Heart right ventricle (tissue), 16 donors: ENCODE measurements at places on chromosomes 5 and 9. TPM values are rescaled to one million over a fixed set of nuclear protein-coding genes. Genes with fewer than 3 reads are reported as not detected.

Gene IL5
- not detected for total RNA-seq

Gene OLFML2A
- 34.8 TPM for total RNA-seq

Gene SPINK6
- not detected for total RNA-seq

Gene PHF24
- total RNA-seq: 0.42 TPM

Gene PCYOX1L
- 5.1 TPM for total RNA-seq

Gene ZBED3
- 7.3 TPM for total RNA-seq

Gene CDH18
- not detected for total RNA-seq

Gene ITK
- total RNA-seq: 1.6 TPM

Gene SERF1A
- 1.6 TPM for total RNA-seq

Gene CARD9
- total RNA-seq: 1.1 TPM

Gene PCDHA12
- not detected for total RNA-seq

Gene AFAP1L1
- 46.6 TPM for total RNA-seq

Gene CER1
- 0.35 TPM for total RNA-seq

Gene FAXDC2
- total RNA-seq: 25.4 TPM

Gene RNF208
- 24.8 TPM for total RNA-seq

Gene FCN2
- total RNA-seq: not detected

Gene C9orf153
- total RNA-seq: 0.34 TPM

Gene DMRT3
- total RNA-seq: not detected

Gene PCDHA6
- total RNA-seq: not detected

Gene STPG3
- total RNA-seq: not detected

Gene CRAT
- total RNA-seq: 84.7 TPM

Gene PCDHB10
- 1.3 TPM for total RNA-seq

Gene ANKRD34B
- total RNA-seq: not detected

Gene GNE
- total RNA-seq: 13.9 TPM

Gene MAPK9
- total RNA-seq: 43.4 TPM

Gene FOXE1
- total RNA-seq: not detected

Gene ORM2
- not detected for total RNA-seq
